ENCODE measurements at places on chromosomes 6 and 20.

- no peak for DNase-seq
Measured at GRCh38 chr6:20071998-20072397, 140.3 kb downstream of the MBOAT1 start.

DNA sequence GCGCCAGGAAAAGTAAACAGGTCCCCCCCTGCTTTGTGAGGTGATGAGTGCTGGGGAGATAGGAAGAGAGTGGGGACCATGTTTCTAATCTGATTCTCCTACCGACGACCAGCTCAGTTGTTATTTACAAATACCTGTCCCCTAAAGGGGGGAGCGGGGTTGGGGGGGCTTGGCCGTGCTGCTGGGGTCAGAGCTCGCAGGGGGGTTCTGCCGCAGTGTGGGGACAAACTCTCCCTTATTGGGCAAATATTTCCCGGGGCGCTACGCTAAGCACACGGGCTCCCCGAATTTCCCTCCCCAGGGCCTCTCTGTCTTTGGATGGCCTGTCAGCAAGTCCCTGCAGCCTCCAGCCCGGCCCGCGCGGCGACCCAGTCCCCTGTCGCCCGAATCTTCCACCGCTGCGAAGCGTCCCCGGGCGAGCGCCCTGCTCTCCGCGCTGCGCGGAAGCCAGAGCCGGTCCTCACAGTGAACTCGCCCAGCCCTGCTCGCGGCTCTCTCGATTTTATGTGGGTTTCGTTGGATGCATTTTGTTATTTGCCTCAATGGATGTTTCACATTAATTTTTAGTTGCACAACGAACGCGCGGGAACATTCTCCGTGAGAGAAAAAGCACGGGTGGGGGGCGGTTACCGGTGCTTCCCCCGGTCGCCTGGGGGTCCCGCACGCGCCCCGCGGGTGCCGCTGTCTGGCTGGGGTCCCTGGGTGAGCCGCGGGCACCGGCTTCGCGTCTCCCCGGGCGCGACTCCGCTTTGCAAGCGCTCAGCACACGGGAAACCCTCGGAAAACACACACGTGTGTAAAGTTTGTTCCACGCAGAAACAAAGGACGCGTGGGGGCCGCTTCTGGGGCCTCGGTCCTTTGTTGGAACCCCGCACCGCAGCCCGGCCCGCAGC lies 1.5 kb upstream of the STX16 start:
- peak; percentile 17 for DNase-seq

- no peak for DNase-seq
Measured at GRCh38 chr6:146041282-146041681, 12.4 kb downstream of the GRM1 start.

- DNase-seq, result no peak
Measured at GRCh38 chr6:80767808-80768207, 661.3 kb downstream of the BCKDHB start.

DNA sequence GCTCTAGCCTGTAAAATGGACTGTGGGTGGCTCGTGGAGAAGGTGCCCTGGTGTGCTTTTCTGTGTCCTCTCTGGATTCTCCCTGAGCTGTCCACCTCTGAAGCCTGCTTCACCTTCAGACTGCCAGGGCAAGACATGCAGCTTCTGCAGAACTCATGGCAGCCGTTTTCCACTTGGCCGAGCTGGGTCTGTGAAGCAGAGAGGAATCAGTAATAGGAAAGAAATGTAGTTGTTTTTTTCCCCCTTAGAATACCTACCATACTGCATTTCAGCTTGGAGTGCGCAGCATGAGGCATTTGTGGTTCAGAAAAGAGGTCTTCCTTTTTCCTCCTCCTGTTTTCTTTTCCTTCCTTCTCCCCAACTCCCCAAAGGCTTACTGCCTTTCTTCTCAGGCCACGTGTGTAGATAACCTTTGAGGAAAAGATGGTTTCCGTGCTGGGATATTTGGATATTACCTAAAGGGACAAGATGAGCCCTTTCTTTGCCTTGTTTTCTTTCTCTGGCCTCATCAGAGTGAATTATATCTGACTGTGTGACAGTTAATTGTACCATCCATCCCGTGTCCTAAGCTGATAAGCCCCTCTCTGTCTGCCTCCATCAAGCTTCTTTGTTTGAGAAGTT lies 39.4 kb downstream of the RREB1 start:
- no peak for DNase-seq
